Activated CD8-positive, alpha-beta T cell treated with anti-CD3 and anti-CD28 coated beads for 36 hours (primary cell): ENCODE measurements at places on chromosomes 2 and 18. TPM values are rescaled to one million over a fixed set of nuclear protein-coding genes. Genes with fewer than 3 reads are reported as not detected.

- no peak overlapping the region for H3K27ac ChIP-seq
- no peaks in the 10 kb centered on the region for H3K4me1 ChIP-seq
- H3K36me3 ChIP-seq: no peaks in the 10 kb centered on the region
- no peak overlapping the region for H3K4me3 ChIP-seq
These were observed 118.4 kb downstream of the ETAA1 start for GRCh38 chr2:67515538-67515937.

GRCh38 chr18:1090758-1091157, 186.1 kb downstream of the ADCYAP1 start:
- no peak overlapping the region for H3K27ac ChIP-seq
- H3K36me3 ChIP-seq: no peaks in the 10 kb centered on the region
- H3K4me3 ChIP-seq: no peak overlapping the region
- no peaks in the 10 kb centered on the region for H3K4me1 ChIP-seq
- H3K27me3 ChIP-seq: no peaks in the 10 kb centered on the region

DNA sequence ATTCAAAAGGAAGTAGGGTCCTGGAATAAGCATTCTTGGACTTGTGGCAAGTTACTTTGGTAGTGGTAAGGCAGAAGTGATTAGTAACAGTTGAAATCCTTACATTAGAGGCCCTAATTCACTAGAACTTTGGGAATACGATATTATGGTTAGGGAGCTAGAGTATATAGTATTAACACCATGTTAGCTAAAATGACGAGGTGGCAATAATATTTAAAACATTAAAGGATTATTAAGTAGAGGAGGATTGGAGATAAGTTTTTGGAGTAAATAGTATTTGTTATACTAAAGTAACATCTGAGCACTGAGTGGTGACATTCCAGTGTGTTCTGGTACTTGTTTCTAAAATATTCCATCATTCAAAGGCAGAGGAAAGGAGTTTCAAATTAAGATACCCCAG, 91.0 kb downstream of the AGPS start:
- no peak for DNase-seq
- no peak overlapping the region for H3K27ac ChIP-seq
- H3K4me1 ChIP-seq: no peaks in the 10 kb centered on the region
- H3K27me3 ChIP-seq: no peaks in the 10 kb centered on the region
- H3K4me3 ChIP-seq: no peak overlapping the region
- peaks cover 29% of the 10 kb centered on the region for H3K36me3 ChIP-seq

- H3K27ac ChIP-seq: peak overlapping the region; percentile 96
- H3K4me1 ChIP-seq: peaks cover 86% of the 10 kb centered on the region
- H3K36me3 ChIP-seq: peaks cover 34% of the 10 kb centered on the region
- H3K27me3 ChIP-seq: no peaks in the 10 kb centered on the region
These were observed 62.6 kb upstream of the STK17B start for GRCh38 chr2:196233805-196234475.

GRCh38 chr18:58044370-58045241, 580 bp downstream of the NEDD4L start:
- H3K36me3 ChIP-seq: peaks cover 2% of the 10 kb centered on the region
- H3K27me3 ChIP-seq: peaks cover 13% of the 10 kb centered on the region
- peak overlapping the region; percentile 42 for H3K27ac ChIP-seq
- peak overlapping the region; percentile 93 for H3K4me3 ChIP-seq

DNA sequence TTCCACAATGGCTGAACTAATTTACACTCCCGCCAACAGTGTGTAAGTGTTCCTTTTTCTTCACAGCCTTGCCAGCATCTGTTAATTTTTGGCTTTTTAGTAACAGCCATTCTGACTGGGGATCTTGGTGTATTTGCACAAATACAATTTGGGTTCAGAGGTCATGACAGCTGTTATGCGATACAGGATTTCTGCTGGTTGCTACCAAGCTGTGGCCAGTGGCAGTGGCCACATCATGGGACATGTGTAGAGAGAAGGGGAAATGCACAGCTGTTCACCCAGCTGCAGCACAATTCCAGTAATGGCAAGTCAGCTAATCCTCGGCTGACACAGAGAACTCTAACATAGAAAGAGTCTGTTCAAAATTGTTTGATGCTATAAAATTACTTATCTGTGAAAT, 21.0 kb upstream of the SELENOI start:
- no peak overlapping the region for H3K27ac ChIP-seq
- no peaks in the 10 kb centered on the region for H3K36me3 ChIP-seq
- DNase-seq: no peak
- H3K4me3 ChIP-seq: no peak overlapping the region

GRCh38 chr2:79860228-79861058, 347.6 kb downstream of the CTNNA2 start:
- DNase-seq: no peak
- peaks cover 1% of the 10 kb centered on the region for H3K27me3 ChIP-seq
- H3K4me1 ChIP-seq: no peaks in the 10 kb centered on the region

The THSD7B gene
- not detected for total RNA-seq

DNA sequence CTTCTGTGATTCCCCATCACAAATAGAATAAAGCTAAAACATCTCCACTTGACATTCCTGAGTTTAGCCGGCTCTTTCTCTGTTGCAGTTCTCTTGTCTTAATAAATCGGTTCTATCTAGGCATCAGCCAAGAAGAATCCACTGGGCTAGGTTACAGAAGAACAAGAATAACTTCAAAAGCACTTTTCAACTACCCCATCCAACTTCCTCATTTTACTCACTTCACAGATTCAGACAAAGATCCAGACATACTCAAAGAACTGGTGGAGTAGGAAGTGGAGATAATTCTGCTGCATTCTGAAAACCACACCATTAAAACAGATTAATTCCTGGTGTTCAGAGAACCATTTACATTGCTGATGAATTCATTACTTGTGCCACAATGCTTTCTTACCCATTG, 9.6 kb upstream of the ALPK2 start:
- DNase-seq: no peak
- no peaks in the 10 kb centered on the region for H3K36me3 ChIP-seq
- H3K27ac ChIP-seq: no peak overlapping the region
- peaks cover 28% of the 10 kb centered on the region for H3K4me1 ChIP-seq

GRCh38 chr18:29779096-29779495, 1263.4 kb downstream of the DSC3 start:
- H3K4me1 ChIP-seq: no peaks in the 10 kb centered on the region
- no peaks in the 10 kb centered on the region for H3K27me3 ChIP-seq
- H3K27ac ChIP-seq: no peak overlapping the region
- H3K4me3 ChIP-seq: no peak overlapping the region
- no peaks in the 10 kb centered on the region for H3K36me3 ChIP-seq

DNA sequence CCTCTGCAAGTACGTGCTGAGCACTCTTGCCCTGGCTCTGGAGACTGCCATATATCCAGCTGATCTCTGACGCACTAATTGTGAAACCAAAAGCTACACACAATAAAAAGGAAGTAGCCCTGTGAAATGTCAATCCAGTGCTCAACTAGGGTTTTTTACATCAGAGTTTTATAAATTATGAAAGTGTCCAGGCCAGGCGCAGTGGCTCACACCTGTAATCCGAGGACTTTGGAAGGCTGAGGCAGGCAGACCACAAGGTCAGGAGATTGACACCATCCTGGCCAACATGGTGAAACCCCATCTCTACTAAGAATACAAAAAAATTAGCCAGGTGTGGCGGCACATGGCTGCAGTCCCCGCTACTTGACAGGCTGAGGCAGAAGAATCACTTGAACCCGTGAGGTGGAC, 24.5 kb upstream of the PEX13 start:
- H3K4me3 ChIP-seq: no peak overlapping the region
- peak overlapping the region; percentile 80 for H3K27ac ChIP-seq
- DNase-seq: peak; percentile 40

GRCh38 chr2:96161898-96162297, 16.7 kb upstream of the DUSP2 start:
- H3K27ac ChIP-seq: peak overlapping the region; percentile 99
- H3K4me3 ChIP-seq: peak overlapping the region; percentile 12
- H3K4me1 ChIP-seq: peaks cover 80% of the 10 kb centered on the region
- peaks cover 17% of the 10 kb centered on the region for H3K36me3 ChIP-seq

- no peak for DNase-seq
- no peaks in the 10 kb centered on the region for H3K36me3 ChIP-seq
- no peaks in the 10 kb centered on the region for H3K4me1 ChIP-seq
- no peak overlapping the region for H3K27ac ChIP-seq
- no peak overlapping the region for H3K4me3 ChIP-seq
- H3K27me3 ChIP-seq: no peaks in the 10 kb centered on the region
These were observed 264.8 kb downstream of the SLC8A1 start for GRCh38 chr2:40187054-40187453.

- no peak overlapping the region for H3K4me3 ChIP-seq
- no peak for DNase-seq
These were observed 178.6 kb upstream of the SALL3 start for GRCh38 chr18:78801011-78801410.

The DCDC2C gene
- not detected for total RNA-seq
